ENCODE measurements at places on chromosomes 12 and 14. TPM values are rescaled to one million over a fixed set of nuclear protein-coding genes. Genes with fewer than 3 reads are reported as not detected.

DNA sequence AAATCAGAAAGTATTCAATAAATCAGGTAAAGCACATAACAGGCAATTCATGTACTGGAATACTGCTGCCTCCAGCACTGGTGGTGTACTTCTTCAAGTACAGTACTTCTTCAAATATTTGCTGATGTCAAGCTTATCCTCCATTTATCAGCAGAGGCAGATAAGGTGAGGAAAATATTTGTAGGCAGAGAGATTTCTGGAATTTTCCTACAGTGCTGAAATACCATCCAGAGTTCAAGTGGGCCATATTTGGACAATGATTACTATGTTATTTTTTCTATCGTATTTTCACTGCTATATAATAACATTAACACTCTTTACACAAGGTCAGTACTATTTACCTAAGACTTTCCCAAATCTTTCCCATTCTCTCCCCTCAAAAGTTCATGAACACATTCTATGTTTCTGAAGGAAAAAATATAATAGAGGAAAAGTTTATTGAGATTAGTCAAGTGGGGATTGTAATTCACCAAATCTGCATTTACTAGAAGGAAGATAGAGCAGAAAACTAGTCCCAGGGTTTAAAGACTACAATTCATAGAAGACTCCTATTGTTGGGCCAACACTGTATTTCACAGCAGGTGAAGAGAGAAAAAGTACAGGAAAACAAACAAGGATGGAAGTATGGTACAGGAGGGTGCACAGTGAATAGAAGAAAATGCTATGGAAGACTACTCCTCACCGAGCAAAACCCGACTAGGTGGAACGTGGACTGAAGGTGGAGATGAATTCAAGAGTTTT, 141.1 kb downstream of the PAWR start:
- peaks cover 16% of the 10 kb centered on the region for H3K36me3 ChIP-seq
- no peak overlapping the region for H3K4me3 ChIP-seq
- no peaks in the 10 kb centered on the region for H3K27me3 ChIP-seq
- peaks cover 5% of the 10 kb centered on the region for H3K4me1 ChIP-seq
- no peak overlapping the region for H3K27ac ChIP-seq
- DNase-seq, result no peak

LAG3 gene
- 4.7 TPM for total RNA-seq

DNA sequence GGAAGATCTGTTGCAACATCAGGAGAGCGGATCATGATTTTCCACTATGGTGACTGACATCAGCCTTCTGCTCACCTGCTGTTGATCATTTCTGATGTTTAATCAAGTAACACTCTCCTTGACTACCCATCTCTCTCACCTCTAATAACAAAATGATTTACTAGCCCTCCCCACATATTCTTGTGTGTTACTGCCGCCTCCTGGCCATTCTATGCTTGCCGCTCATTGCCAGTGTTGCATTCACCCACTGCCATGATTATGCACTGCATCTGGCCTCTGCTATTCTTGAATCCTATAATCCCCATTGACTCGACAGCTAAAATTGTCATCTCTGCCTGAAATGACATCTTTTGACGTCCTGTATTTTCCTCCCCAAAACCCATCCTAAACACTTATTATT, 113.8 kb downstream of the RERGL start:
- no peaks in the 10 kb centered on the region for H3K36me3 ChIP-seq
- H3K4me1 ChIP-seq, result no peaks in the 10 kb centered on the region
- no peak for DNase-seq

- H3K4me3 ChIP-seq, result no peak overlapping the region
- H3K36me3 ChIP-seq, result no peaks in the 10 kb centered on the region
- H3K27me3 ChIP-seq, result no peaks in the 10 kb centered on the region
- no peak for DNase-seq
Measured at GRCh38 chr14:71491931-71492330, 440.3 kb upstream of the RGS6 start.

- no peak overlapping the region for H3K27ac ChIP-seq
- no peaks in the 10 kb centered on the region for H3K36me3 ChIP-seq
- H3K4me3 ChIP-seq, result no peak overlapping the region
- DNase-seq, result no peak
Measured at GRCh38 chr12:129101816-129102215, 248.5 kb downstream of the GLT1D1 start.

GRCh38 chr12:16949871-16950667, 344.1 kb upstream of the LMO3 start:
- no peak for DNase-seq
- H3K36me3 ChIP-seq, result no peaks in the 10 kb centered on the region
- H3K27ac ChIP-seq, result peak overlapping the region; percentile 48
- no peaks in the 10 kb centered on the region for H3K27me3 ChIP-seq

DNA sequence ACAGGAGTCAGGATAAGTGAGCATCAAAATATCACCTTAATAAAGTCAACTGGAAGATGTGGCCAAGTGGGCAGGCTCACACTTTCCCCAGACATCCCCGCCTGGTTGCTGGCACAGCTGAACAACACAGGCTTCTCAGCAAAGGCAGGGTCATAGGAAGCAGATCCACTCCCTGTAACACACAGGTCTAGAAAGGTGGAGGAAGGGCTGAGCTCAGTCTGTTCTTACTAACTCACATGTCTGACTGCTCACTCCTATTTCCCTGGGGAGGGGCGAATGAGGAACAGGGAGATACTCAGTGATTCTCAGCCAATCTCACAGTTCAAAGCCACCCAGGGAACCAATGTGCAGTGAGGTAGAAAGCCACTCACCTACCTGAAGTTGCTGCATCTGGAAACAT, 45.0 kb upstream of the AMN1 start:
- no peak for DNase-seq
- no peak overlapping the region for H3K27ac ChIP-seq
- no peaks in the 10 kb centered on the region for H3K36me3 ChIP-seq
- no peaks in the 10 kb centered on the region for H3K27me3 ChIP-seq

Measured in neural crest cell (in vitro differentiated cells).